Activated CD4-positive, alpha-beta memory T cell treated with anti-CD3 and anti-CD28 coated beads for 36 hours (primary cell): ENCODE measurements at places on chromosomes 3 and 15. TPM values are rescaled to one million over a fixed set of nuclear protein-coding genes. Genes with fewer than 3 reads are reported as not detected.
A peak's percentile ranks its signal among the peaks of the same experiment; 100 is the strongest.

Gene HHATL
- not detected for total RNA-seq

Gene KCNMB2
- total RNA-seq, result not detected

DNA sequence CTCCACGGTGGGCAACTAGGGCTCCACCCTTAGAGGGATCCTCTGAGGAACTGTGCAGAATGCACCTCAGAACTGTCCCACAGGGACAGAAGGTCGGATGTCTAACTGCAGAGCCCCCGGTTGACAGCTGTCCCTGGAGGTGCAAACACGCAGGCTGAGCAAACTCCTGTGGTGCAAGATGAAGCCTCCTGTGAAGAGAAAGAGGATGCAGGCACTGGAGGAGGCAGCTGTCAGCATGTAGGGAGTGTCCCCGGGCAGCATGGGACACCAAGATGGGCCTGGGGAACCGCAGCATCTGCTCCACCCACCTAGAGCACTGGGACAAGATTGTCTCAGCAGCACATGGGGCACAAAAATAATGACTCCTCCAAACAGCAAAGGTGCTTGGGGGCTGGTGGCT, 258.9 kb downstream of the ABHD5 start:
- no peak overlapping the region for H3K27ac ChIP-seq
- H3K27me3 ChIP-seq, result peaks cover 24% of the 10 kb centered on the region
- no peak for DNase-seq
- H3K4me3 ChIP-seq, result no peak overlapping the region

- peaks cover 6% of the 10 kb centered on the region for H3K27me3 ChIP-seq
- no peaks in the 10 kb centered on the region for H3K36me3 ChIP-seq
- H3K4me3 ChIP-seq, result no peak overlapping the region
These were observed 53.5 kb downstream of the ANAPC13 start for GRCh38 chr3:134432236-134432635.

DNA sequence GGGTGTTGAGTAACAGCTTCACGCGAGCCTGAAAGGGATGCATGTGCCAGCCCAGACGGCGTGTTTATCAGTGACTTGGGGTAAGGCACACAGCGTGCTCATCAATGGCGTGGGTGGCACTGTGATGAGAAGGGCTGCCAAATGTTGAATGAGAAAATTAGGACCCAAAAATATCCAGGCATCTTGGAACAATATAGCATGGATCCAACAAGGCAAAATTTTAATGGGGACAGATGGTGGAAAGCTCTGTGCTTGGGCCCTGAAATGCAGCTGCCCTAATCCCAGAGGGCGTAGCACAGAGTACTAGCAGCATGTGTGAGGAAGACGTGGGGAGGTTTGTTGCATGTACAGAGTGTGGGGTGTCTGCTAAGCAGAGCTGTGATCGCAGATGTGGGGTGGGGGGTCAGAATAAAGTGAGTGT, 48.9 kb downstream of the SSUH2 start:
- no peak for DNase-seq
- no peaks in the 10 kb centered on the region for H3K27me3 ChIP-seq
- no peaks in the 10 kb centered on the region for H3K36me3 ChIP-seq
- H3K4me1 ChIP-seq, result no peaks in the 10 kb centered on the region

DNA sequence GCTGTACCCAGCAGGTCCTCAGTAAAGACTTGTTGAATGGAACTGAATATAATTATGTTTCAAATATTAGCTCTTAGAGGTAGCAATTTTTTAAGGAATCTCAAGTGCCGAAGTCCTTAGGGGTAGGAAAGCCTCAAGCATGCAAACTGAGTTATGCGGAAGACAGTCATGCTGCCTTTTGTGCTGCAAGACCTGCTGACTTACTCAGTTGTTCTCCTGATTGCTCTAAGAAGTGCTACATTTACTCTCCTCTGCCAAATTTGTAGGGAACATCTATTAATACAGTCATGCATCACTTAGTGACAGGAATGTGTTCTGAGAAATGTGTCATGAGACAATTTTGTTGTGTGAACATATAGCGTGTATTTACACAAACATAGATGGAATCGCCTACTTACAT, 325.6 kb upstream of the AZI2 start:
- no peaks in the 10 kb centered on the region for H3K4me1 ChIP-seq
- no peak overlapping the region for H3K27ac ChIP-seq
- H3K36me3 ChIP-seq, result no peaks in the 10 kb centered on the region
- DNase-seq, result no peak
- no peak overlapping the region for H3K4me3 ChIP-seq

- peaks cover 2% of the 10 kb centered on the region for H3K27me3 ChIP-seq
- H3K36me3 ChIP-seq, result no peaks in the 10 kb centered on the region
- no peak for DNase-seq
- no peak overlapping the region for H3K27ac ChIP-seq
- no peaks in the 10 kb centered on the region for H3K4me1 ChIP-seq
These were observed 172.8 kb downstream of the TAFA4 start for GRCh38 chr3:68759526-68760035.

- H3K36me3 ChIP-seq, result peaks cover 55% of the 10 kb centered on the region
- peaks cover 6% of the 10 kb centered on the region for H3K4me1 ChIP-seq
- H3K4me3 ChIP-seq, result no peak overlapping the region
- H3K27ac ChIP-seq, result no peak overlapping the region
These were observed 33.5 kb downstream of the MLH1 start for GRCh38 chr3:37026851-37027250.

DNA sequence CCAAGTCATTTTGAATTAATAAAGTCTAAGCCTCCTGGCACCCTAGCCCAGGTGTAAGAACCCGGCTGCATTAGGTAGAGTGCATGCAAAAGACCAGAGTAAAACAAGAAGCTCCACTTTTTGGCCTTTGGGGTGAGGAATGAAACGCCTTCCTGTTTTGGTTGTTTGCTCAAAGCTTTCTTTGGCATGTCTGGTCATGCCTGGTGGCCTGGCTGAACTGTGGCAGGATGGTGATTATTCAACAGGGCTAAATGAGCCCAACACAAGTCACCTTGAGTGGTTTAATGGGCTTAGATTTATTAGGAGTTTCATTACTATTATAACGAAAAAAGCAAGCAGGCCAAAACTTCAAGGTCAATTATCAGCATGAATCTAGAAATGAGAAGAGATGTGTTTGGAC, 40.9 kb upstream of the LDHAL6B start:
- peaks cover 5% of the 10 kb centered on the region for H3K4me1 ChIP-seq
- no peak for DNase-seq
- H3K27ac ChIP-seq, result no peak overlapping the region
- no peak overlapping the region for H3K4me3 ChIP-seq

- H3K4me1 ChIP-seq, result peaks cover 18% of the 10 kb centered on the region
- H3K27me3 ChIP-seq, result peaks cover 39% of the 10 kb centered on the region
- peak; percentile 68 for DNase-seq
- no peak within 1 kb of the TSS for H3K27ac ChIP-seq
These were observed at the start of gene PLD1 for GRCh38 chr3:171809861-171810628. TSS of gene PLD1 (minus strand) at chr3:171810483. CDS start at chr3:171738051, 72,432 bp downstream.

- H3K27ac ChIP-seq, result no peak overlapping the region
- H3K4me3 ChIP-seq, result no peak overlapping the region
- no peaks in the 10 kb centered on the region for H3K4me1 ChIP-seq
- peaks cover 11% of the 10 kb centered on the region for H3K27me3 ChIP-seq
- DNase-seq, result no peak
These were observed 5.8 kb downstream of the NLGN1 start for GRCh38 chr3:173403376-173403775.

GRCh38 chr3:11845651-11846050, 1.0 kb downstream of the TAMM41 start:
- peak; percentile 19 for DNase-seq
- H3K36me3 ChIP-seq, result peaks cover 20% of the 10 kb centered on the region
- peak overlapping the region; percentile 87 for H3K27ac ChIP-seq
- peaks cover 28% of the 10 kb centered on the region for H3K4me1 ChIP-seq

- H3K4me3 ChIP-seq, result no peak overlapping the region
- H3K4me1 ChIP-seq, result peaks cover 3% of the 10 kb centered on the region
- DNase-seq, result no peak
- no peaks in the 10 kb centered on the region for H3K36me3 ChIP-seq
These were observed 52.1 kb upstream of the WDR72 start for GRCh38 chr15:53811530-53811929.

GRCh38 chr3:154025007-154025406, 96.2 kb upstream of the ARHGEF26 start:
- H3K4me3 ChIP-seq, result no peak overlapping the region
- H3K36me3 ChIP-seq, result no peaks in the 10 kb centered on the region
- no peak overlapping the region for H3K27ac ChIP-seq
- peaks cover 1% of the 10 kb centered on the region for H3K27me3 ChIP-seq
- no peaks in the 10 kb centered on the region for H3K4me1 ChIP-seq

DNA sequence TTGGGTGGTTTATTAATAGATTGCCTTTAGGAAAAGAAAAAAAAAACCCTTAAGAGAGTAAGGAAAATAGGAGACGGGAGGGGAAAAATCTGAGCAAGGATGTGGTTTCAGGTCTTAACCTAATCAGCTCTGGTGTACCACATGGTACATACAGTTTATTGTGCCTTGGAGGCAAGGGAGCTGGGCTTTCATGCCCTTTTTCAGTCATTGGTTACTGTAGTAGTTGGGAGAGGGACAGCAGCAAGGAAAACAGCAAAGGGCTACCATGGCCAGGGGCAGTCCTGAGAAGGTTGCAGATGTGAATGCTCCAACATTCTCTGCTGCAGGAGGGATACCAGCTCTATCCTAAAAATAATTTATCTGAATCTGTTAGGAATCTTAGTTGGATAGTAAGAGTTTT, 5.9 kb downstream of the CMC1 start:
- no peaks in the 10 kb centered on the region for H3K27me3 ChIP-seq
- H3K4me3 ChIP-seq, result no peak overlapping the region
- H3K4me1 ChIP-seq, result peaks cover 72% of the 10 kb centered on the region
- no peak for DNase-seq
- no peak overlapping the region for H3K27ac ChIP-seq

- no peak overlapping the region for H3K4me3 ChIP-seq
- H3K36me3 ChIP-seq, result no peaks in the 10 kb centered on the region
- DNase-seq, result no peak
These were observed 315.6 kb upstream of the ATP10A start for GRCh38 chr15:26178640-26179220.

DNA sequence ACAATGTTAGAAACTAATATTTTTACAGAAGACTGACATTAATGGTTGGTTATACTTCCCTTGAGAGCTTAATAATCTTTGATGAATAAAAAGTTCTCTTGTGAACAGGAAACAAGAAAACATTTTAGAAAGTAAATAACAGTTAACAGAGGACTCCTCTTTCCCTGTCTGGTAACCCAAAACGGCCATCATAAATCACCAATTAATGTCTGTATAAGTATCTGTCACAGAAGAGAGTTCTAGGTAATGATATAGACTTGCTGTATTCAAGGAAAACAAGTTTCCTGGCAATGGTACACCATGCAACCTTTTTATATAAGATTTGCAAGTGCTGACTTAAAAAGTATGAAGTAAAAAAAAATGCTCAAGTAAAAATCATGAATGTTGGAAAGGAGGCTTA, 426.7 kb downstream of the SOX2 start:
- no peak overlapping the region for H3K4me3 ChIP-seq
- H3K27ac ChIP-seq, result no peak overlapping the region
- H3K4me1 ChIP-seq, result no peaks in the 10 kb centered on the region

DNA sequence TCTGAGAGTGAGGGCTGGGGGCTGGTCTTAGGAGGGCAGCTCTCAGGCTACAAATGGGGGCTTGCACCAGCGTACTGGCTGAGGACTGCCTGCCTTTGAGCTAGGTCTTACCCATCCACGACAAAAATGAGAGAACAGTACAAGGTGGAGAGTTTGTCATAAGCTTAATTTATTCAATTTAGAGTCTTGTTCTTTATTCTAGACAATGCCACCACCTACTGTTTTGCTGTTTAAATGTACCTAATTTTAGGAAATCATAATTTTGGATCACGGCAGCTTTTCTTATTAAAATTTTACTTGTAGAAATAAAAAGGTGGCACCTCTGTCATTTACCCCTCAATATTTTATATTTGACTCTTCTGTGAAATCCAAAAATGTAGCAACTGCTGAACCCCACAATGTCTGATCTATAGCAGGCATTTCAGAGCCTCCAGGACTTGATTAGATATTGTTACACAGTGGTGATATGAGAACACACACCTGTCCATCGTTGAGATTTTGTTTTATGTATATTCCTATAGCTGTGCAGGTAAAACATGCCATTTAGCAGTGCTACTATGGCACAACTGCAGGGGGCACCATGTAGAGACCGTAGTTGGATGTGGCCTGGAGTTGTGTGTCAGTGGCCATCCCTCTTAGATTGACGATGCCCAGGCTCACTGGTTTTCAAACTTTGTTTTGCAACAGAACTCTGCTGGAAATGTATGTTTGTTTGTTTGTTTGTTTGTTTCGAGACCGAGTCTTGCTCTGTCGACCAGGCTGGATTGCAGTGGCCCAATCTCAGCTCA, 88.6 kb downstream of the SLCO3A1 start:
- H3K4me3 ChIP-seq, result no peak overlapping the region
- H3K27me3 ChIP-seq, result no peaks in the 10 kb centered on the region
- H3K27ac ChIP-seq, result no peak overlapping the region
- DNase-seq, result no peak
- H3K36me3 ChIP-seq, result no peaks in the 10 kb centered on the region
- peaks cover 49% of the 10 kb centered on the region for H3K4me1 ChIP-seq

DNA sequence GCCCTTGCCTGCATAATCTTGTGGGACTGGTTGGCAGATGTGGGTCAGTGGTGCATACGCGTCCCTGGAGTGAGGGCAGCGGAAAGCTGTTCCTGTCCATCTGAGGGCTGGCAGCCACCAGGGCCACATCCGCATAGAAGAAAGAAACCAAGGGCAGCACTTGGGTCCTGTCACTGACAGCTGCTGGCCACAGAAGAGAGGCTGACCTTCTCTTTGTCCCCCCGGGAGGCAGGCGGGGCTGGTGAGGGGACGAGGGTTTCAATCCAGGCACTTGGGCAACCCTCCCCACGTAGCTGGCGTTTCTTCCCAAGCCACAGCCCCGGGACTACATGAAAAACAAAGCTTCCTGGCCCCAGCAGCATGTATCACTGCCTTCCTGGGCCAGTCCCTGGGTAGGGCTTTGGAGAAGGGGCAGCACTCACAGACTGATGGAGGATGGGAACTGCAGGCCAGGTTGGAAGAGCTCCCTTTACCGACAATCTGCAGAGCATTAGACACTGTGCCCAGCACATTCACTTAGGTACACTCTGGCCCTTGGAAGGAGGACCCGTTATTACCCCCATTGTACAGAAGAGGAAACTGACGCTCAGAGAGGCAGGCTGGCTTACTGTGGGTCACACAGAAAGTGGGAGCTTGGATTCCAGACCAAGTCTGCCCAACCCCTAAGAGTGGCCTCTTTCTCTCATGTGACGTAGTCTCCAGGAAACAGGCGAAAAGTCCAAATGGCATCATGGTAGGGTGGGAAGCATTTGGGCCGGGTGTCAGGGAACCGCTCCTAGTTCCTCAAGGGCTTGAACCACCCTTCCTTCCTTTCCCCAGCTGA, 78.8 kb upstream of the SLC6A6 start:
- H3K4me3 ChIP-seq, result no peak overlapping the region
- H3K36me3 ChIP-seq, result no peaks in the 10 kb centered on the region
- no peak for DNase-seq
- H3K27me3 ChIP-seq, result peaks cover 4% of the 10 kb centered on the region
- no peak overlapping the region for H3K27ac ChIP-seq

- H3K36me3 ChIP-seq, result no peaks in the 10 kb centered on the region
- DNase-seq, result no peak
- H3K4me3 ChIP-seq, result no peak overlapping the region
- H3K27ac ChIP-seq, result no peak overlapping the region
- H3K27me3 ChIP-seq, result no peaks in the 10 kb centered on the region
These were observed 121.2 kb upstream of the LSAMP start for GRCh38 chr3:116566478-116566960.

- no peaks in the 10 kb centered on the region for H3K36me3 ChIP-seq
- no peak overlapping the region for H3K4me3 ChIP-seq
- no peaks in the 10 kb centered on the region for H3K4me1 ChIP-seq
- H3K27me3 ChIP-seq, result peaks cover 7% of the 10 kb centered on the region
- no peak for DNase-seq
- no peak overlapping the region for H3K27ac ChIP-seq
These were observed 36.7 kb upstream of the SLC6A1 start for GRCh38 chr3:10955711-10956453.
